SHP77 (cell line): ENCODE measurements at places on chromosomes 3 and 15.
A peak's percentile ranks its signal among the peaks of the same experiment; 100 is the strongest.

GRCh38 chr3:155676252-155676981 lies 68.5 kb downstream of the PLCH1 start:
- DNase-seq: no peak

DNA sequence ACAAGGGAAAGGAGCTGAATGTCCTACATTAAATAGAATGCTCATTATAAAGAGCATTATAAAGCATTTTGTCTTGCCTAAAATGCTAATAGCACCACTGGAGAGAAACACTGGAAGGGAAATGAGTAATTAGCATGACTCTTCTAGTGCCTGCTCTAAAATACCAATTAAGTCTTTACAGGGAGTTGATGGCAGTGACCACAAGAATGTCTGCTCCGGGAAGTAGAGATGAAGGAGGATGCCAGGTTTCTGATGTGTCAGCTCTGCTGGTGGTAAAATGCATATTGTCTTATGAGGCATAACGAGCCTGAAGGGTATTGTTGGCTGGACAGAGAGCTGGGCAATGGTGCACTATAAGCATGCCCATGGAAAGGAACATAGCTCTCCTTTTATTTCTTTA lies 49.5 kb downstream of the MYLK start:
- no peak for DNase-seq

GRCh38 chr3:144351011-144351410 lies 379.4 kb downstream of the DIPK2A start:
- DNase-seq: no peak

DNA sequence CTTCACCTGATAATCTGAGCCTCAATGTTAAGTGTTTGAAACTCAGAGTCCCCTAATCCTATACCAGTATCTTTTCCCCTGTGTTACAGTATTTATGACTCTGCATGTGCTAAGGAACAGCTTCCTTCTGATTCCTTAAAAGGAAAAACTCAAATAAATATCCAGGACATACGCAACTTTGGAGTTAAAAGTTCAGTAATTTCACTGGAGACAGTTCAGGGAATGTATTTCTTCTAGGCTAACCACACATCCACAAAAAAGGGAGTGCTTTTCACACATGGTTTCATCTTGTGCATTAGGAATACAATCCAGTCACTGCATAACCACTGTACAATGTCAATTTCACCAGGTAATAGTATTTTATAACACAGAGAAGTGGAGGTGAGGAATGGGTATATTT lies 31.0 kb downstream of the PGBD4 start:
- DNase-seq: no peak

GRCh38 chr3:128794770-128795649 lies 69.0 kb downstream of the RAB7A start:
- peak; percentile 52 for DNase-seq

DNA sequence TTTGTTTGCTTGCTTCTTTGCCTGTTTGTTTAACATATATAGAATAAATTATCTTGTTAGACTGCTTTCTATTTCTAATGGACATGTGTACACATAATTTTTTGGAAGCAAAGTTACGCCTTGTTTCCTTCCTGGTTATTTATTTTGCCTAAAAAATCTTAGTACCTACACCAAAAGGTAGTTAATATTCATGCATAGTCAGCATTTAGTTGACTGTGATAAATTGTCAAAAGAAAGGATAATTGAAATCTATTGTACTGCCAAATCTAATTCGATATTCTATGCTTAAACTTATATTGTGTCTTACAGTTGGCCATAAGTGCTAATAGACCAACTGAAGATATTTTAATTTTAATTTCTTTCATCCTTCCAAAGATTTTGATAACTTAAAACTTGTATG lies 233.9 kb upstream of the ARL6 start:
- no peak for DNase-seq

- no peak for DNase-seq
These were observed 13.1 kb upstream of the ANP32A start for GRCh38 chr15:68833700-68834331.

DNA sequence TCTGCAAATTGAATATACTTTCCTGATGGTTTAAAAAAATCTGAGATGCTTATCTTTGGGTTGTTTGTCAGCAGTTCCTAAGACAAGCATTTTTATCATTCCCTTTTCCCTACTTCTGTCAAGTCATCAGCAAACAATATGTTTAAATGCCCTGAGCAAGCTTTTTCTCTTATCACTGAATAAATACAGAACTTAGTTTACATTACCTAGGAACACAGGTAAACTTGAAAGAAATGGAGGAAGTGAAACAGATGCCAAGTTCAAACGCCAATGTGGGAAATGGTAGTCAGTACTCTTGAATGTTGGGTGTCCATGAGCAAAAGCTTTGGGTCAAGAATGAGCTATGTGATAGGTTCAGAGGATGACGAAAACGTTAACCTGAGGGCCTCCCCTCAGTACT lies 17.2 kb upstream of the TCAIM start:
- no peak for DNase-seq

DNA sequence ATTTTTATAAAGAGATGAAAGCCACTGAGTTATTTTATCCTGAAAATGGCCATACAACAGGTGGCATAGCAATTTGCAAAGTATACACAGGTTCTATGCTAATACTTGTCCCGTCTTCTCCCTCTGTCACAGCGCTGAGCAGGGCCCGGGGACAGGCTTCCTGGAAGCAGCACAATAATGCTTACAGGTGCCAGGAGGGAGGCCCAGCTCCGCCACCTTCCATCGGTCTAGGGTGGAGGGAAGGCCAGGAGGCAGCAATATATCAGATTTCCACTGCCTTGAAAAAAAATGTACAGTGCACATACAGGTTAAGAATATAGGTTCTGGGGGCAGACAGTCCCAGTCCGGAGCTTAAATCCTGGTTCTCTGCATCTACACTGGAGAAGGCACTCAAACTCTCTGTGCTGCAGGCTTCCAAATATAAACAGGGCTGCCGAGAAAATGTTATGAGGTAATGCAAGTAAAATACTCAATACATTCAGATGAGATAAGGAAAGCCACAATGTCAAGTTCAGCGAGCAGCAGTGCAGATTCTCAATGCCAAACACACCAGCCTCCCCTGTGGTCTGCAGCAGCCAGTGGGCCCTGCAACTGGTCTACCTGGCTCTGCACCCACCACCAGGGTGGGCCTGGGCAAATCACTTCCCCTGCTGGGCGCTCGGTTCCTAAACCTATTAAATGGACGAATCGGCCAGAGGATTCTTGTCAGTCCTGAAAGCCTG lies 189.6 kb downstream of the XXYLT1 start:
- no peak for DNase-seq

DNA sequence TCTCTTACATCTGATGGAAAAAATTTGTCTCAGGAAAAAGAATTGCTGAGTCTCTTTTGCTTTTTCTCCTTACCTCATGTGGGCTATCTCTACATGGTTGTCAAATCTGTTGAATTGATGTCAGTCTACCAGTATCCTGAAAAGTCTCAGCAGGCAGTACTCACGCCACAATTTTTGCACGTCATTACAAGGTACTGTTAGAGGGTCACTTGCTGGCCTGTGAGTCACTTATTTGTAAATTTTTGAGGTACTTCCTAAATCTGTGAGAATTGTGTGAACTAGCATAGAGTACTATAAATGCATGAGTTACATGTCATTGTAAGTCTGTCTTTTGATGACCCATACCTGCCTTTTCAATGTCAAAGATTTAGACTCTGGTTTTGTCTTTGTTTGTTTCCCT lies 15.9 kb downstream of the HPS3 start:
- no peak for DNase-seq

GRCh38 chr15:38476120-38476519 lies 22.2 kb downstream of the FAM98B start:
- no peak for DNase-seq

DNA sequence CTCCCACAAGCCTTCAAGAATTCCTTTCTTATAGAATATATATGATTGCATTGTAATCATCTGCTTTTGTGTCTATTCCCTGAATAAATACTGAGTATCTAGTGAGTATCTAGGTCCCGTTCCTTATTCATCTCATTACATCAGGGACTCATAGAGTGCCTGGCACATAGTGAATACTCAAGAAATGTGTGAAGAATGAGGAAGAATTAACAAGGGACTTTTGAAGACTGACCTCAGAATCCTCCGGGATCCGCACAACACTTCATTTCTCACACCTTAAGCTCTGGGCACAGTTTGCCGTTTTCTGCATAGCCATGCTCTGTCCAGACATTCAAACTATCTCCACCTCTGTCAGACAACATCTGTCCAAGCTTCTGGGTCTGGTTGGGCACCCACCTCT lies 108.8 kb downstream of the STAC start:
- DNase-seq: no peak

- DNase-seq: no peak
These were observed 93.8 kb upstream of the UNC13C start for GRCh38 chr15:53884441-53884840.

DNA sequence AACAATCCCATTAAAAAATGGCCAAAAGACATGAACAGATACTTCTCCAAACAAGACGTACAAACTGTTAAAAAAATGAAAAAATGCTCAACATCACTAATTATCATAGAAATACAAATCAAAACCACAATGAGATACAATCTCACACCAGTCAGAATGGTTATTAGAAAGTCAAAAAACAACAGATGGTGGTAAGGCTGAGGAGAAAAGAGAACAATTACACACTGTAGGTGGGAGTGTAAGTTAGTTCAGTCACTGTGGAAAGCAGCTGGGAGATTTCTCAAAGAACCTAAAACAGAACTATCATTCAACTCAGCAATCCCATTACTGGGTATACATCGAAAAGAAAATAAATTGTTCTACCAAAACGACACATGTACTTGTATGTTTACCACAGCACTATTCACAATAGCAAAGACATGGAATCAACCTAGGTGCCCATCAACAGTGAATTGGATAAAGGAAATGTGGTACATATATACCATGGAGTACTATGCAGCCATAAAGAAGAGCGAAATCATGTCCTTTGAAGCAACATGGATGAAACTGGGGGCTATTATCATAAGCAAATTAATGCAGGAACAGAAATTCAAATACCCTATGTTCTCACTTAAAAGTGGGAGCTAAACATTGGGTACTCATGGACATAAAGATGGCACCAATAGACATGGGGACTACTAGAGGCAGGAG lies 51.5 kb downstream of the MYO1E start:
- DNase-seq: no peak

DNA sequence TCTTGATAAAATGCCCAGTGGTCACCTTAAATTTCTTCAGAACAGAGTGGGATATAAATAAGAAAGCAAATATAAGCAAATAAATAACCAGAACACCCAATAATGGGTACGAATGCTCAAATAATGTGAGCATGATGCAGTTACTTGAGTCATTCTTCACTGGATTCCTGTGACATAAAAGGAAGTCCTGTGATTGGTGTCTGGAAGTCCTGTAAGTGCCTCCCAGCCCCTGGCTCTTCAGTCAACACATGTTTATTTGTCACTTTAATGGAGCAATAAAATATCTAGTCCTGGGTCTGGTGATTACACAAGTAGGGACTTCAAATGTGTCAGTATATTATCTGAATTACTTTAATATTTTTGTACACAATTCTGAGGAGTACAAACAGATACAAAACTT lies 30.4 kb downstream of the TMEM212 start:
- DNase-seq: no peak

DNA sequence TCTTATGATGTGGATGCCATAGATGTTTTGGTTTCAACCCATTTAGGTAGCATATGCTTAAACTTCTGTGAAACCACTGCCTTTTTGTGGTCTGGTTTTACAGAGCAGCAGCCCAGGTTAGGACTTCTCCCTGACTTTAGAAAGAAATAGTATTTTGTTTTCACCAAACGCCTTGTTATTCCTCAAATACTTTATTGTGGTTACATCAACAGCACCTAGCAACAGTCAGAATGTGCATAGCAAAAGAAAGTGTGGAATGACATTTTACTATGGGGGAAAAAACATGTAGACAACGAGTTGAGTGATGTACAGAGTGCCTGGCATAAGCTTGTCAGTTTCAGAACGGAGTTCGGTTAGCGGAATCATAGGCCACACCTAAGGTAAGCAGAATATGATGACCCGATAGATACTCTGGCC lies 159.2 kb downstream of the TPRG1 start:
- DNase-seq: no peak

GRCh38 chr3:137471130-137471529 lies 293.0 kb upstream of the SOX14 start:
- DNase-seq: no peak

GRCh38 chr3:138846262-138846791 lies 11.6 kb upstream of the PIK3CB start:
- no peak for DNase-seq

DNA sequence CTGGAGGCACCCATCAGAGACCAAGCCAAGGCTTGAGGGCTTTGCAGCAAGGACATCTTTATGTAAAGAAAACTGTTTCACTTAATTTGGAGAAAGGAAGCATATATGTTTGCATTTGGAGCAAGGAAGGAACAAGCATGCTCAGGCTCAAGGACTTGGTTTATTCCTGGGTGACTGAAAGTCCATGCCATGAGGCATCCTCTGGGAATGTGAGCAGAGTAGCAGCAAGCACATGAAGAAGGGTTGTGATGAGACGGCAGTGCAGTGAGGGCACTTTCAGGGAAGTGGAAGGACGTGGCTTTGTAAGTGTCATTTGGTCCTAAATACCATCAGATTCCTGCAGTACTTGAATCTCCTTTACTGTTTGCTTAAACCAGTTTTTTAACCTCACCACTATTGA lies 26.8 kb downstream of the POLG start:
- DNase-seq: no peak

DNA sequence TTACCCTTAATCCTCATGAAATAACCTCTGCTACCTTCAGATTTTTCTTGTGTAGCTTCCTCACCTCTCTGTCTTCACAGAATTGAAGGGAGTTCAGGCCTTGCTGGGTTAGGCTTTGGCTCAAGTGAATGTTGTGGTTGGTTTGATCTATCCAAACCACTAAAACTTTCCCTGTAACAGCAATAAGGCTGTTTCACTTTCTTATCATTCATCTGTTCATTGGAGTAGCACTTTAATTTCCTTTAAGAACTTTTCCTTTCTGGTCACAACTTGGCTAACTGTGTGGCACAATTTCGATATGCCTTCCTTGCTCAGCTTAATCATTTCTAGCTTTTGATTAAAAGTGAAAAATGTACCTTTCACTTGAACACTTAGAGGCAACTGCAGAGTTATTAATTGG lies 129.8 kb downstream of the NR1I2 start:
- no peak for DNase-seq

GRCh38 chr3:162143180-162143579 lies 646.6 kb downstream of the OTOL1 start:
- DNase-seq: no peak
